ENCODE measurements at places on chromosomes 1 and 21.

- no peak for DNase-seq
Observed at GRCh38 chr1:54298284-54299033, 98.5 kb downstream of the MRPL37 start.

DNA sequence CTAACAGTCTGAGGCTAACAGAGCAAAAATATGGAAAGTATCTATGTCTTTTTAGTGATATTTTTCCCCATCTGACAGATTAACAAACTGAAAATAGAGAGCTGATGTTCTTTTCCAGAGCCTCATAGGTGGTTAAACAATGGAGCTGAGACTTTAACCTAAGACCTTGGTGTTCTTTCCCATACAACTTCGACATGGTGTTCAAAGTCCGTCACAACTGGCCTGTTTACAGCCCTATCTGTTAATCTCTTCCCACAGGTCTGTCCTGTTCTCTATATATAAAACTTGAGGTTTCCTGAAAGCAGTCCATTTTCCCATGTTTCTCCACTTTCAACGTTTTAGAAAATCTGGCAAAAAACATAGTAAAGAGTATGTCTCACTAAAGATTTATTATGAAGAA, 395.7 kb downstream of the BRINP2 start:
- DNase-seq: no peak

GRCh38 chr1:59177756-59178155, 119.1 kb upstream of the FGGY start:
- DNase-seq: no peak

DNA sequence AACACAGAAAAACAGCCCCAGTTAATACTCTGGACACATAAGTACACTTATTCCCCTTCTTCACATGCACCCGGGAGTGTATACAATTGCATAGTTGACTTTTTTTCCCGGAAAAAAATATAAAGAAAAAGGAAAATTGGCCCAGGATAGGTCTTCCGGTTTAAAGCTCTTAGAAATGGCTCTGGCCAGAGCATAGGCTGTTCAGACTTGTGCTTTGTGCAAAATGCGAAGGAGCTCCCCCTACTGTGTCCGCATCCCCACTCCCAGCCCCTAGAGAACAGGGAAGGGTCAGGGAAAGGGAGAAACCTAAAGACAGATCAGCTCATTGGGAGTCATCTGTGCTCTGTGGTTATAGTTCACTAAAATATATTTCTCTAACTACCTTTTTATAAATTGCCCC, 5.5 kb upstream of the MTMR11 start:
- DNase-seq: no peak

GRCh38 chr1:109508873-109509175, 703 bp downstream of the AMIGO1 start:
- DNase-seq: no peak

DNA sequence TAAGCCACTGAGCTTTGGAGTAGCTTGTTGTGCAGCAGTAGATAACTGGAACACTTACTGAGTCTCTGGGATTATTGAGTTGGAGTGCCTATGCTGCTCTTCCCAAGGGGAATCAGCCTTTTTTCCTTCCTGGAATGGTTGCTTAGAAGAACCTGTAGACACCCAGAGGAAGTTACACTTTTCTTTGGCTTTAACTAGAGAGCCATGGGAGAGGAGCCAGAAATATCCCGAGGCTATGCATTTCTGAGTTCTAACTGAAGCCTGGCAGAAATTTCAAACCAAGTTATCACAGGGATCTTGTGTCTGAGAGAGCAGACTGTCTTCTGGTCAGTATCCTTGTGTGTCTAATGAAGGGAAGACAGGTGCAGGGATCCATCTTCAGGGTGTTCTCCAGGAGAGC, 28.3 kb downstream of the LAMC1 start:
- DNase-seq: no peak

GRCh38 chr1:65525266-65526048, 105.0 kb downstream of the LEPR start:
- DNase-seq: no peak

DNA sequence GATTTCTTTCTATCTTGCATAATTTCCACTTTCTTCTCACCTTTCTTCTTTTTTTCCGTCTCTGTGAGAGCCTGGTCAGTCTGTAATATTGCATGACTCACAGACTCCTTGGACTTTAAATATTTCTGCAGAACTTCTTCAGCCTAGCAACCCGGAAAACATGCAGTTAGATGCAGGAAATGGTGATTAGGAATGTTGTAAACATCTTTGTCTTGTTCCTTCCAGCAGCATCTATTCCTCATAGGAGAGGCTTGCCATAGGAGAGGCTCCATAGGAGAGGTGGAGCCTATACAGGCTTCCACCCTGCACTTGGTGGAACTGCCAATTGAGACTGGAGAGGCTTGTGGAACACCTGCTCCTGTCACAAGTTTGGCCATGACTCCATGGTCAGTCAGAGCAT, 10.0 kb downstream of the GBP5 start:
- no peak for DNase-seq

DNA sequence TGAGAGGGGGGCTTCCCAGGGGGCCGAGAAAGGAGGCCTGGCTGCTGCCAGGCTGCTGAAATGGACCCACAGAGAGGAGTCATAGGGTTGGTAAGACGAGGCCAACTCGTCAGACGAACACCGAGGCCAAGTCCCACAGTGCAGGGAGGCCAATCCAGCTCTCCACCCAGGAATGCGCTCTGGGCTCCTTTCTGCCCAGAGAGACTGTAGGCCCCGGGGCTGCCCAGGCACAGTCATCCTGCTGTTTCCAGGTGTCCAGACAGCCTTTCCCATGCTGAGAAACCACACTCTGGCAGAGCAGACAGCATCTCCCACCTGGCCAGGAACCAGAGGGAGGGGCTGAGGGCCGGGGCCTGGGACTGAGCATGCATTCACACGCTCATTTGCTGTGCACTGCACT, 26.7 kb upstream of the RSPO1 start:
- no peak for DNase-seq

DNA sequence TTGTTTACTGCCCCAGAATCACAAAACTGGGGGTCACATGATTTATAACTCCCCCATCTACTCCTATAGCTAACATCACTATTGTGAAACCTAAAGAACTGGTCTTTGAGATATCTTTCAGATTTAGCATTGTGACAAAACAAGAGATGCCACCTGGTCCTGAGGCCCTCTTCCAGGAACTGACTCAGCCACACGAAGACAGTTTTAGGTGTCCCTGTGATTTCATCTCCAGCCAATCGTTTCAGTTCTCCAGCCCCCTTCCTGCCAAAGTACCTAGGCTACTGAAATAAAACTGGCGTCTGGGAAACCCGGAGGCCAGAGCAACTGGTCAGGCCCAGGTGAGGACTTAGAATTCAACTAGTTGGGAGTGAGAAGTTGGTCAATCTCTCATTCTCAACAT, 36.6 kb downstream of the TBX19 start:
- DNase-seq: no peak

DNA sequence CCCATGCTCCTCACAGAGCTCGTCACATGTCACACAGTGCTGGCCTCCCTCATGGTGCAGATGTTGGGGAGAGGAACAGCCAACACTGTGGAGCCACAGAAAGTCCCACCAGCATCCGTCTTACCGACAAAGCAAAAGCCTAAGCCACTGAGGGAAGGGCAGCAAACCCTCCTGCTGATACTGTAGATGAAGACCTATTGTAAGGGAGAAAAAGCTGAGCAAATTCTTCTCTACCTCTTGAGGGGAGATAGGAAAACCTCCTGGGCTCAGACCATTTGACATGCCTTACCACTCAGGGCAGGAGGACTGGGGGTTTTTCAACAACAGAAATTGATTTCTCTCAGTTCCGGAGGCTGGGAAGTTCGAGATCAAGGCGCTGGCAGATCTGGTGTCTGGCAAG, 95.9 kb downstream of the WDR64 start:
- no peak for DNase-seq

DNA sequence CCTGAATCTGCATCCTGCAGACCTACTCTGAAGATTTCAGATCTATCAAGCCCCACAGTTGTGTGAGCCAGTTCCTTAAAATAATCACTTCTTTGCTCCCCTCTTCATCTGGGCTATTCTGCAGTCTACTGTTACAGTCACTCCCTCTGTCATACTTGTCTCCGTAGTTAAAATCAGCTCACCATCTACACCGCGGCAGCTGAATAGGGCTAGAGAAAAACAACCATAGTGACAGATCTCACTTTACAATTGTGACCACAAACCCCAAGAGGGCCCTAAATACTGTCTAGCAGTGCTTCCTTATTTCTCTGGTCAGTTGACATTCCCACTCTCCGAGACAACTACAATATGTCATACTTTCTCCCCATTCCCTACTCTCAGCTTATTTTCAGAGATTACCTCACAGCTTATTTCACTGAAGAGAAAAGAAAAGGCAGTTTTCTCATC, 12.9 kb downstream of the DESI2 start:
- no peak for DNase-seq

GRCh38 chr1:192973988-192974387, 85.2 kb downstream of the UCHL5 start:
- no peak for DNase-seq

- no peak for DNase-seq
Observed at GRCh38 chr1:31663622-31664452, 19.2 kb upstream of the PEF1 start.

DNA sequence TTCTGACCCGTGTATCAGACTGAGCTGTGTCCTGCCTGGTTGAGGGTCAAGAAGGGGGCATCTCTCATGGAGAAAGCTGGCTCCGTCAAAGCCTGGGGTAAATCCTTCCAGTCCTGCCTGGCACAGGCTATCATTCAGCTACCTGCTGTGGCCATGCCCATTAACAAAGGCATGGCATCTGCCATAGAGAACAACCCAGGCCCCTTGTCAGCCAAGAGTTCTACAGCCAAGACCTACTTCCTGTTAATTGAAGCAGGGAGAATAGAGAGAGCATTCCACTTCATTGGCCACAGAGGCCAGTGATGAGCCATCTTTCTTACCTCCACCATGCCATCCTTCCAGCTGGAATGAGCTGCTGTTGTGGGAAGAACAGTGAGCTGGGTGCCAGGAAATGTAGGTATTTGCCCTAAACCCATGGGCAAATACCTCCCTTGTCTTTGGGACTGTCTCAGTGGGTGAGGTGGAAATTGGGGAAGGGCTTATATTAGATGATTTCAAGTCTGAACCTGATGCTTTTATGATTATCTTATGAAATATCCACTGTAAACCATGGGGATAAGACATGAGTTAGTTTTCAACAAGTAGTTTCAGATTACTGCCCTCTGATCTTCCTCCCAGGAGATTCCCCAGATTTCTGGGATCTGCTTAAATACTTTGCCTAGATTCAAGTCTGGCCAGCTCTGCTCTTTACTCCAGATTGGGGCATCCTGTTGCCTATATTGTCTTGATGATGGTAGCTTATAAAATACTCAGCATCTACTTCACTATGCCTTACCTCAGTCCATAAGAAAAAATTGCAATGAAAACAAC, 11.2 kb upstream of the KCNQ4 start:
- no peak for DNase-seq

GRCh38 chr1:205396967-205397616, 24.8 kb downstream of the LEMD1 start:
- DNase-seq: no peak

DNA sequence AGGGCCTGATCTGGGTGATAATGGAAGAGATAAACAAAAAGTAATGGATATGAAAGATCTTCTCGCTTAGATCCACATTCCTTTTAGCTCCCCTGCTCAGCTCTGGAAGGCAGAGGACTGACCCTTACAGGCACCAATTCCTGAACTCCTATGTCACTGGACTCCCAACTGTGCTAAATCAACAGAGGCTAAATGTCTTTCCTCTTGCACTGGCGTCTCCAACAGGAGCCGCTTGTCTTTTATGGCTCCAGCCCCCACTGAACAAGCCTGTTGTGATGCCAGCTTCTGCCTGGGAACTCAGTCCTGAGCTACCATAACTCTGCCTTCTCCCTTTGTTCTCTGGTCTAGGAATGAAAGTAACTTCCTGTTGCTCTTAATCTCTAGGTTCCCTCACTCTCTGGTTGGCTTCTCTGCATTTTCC, 142.1 kb upstream of the COL11A1 start:
- DNase-seq: no peak

- DNase-seq: no peak
Observed at GRCh38 chr1:7104339-7104738, 319.1 kb downstream of the CAMTA1 start.

- DNase-seq: no peak
Observed at GRCh38 chr1:94418664-94419655, 771 bp downstream of the ABCD3 start.

Data from esophagus squamous epithelium (tissue), 5 donors.